T-helper 9 cell (primary cell): ENCODE measurements at places on chromosomes 12 and 14.

DNA sequence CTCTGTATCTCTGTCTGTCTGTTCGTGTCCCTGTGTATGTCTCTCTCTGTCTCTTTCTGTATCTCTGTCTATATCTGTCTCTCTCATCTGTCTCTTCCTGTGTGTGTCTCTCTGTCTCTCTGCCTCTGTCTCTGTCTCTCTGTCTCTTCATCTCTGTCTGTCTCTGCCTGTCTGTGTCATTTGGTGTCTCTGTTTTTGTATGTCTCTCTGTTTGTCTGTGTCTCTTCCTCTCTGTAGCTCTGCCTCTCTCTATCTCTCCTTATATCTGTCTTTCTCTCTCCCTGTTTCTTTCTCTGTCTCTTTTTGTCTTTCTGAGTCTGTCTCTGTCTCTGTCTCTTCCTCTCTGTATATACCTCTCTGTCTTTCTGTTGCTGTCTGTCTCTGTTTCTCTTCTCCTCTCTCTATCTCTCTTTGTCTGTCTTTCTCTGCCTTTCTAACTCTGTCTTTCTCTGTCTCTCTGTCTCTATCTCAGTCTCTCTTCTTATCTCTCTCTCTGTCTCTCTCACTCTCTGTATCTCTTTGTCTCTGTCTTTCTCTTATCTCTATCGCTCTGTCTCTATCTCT lies 50.2 kb downstream of the TMEM121 start:
- DNase-seq, result no peak

DNA sequence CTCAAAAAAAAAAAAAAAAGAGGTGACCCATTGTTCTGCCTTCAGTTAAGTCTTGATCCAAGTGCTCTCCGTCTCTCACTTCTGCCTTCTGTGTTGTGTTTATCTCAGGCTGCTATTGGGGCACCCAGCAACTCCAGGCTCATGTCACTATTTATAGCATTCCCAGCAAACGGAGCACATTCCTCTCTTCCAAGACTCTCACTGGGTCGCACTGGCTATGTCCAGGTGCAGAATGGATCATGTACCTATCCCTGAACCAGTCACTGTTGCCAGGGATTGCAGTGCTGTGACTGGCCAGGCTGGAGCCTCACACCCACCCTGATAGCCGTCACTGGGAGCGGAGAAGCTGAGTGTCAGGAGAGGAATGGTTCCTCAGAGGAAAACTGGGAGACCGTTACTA lies 31.2 kb downstream of the RHOF start:
- no peak for DNase-seq

GRCh38 chr12:113232089-113232839 lies 11.0 kb downstream of the TPCN1 start:
- DNase-seq, result no peak

GRCh38 chr14:20690848-20691640 lies 2.5 kb downstream of the ANG start:
- peak; percentile 19 for DNase-seq

DNA sequence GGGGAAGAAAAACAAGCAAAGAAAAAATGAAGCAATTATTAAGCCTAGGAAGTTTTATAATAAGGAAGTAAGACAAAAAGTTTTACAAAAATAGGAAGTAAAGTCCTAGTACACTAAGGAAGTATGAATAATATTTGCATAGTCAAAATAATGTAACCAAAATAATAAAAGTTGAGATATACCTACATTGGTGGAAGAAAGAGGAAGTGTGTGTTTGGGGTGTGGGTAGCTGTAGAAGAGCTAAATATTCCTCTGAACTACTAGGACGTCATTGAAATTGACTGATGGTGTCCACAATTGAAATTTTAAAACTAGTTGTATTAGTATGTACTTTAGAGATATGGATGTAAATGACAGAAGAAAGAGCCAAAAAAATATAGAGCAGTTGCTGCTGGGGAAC lies 228.4 kb upstream of the OTX2 start:
- DNase-seq, result no peak

DNA sequence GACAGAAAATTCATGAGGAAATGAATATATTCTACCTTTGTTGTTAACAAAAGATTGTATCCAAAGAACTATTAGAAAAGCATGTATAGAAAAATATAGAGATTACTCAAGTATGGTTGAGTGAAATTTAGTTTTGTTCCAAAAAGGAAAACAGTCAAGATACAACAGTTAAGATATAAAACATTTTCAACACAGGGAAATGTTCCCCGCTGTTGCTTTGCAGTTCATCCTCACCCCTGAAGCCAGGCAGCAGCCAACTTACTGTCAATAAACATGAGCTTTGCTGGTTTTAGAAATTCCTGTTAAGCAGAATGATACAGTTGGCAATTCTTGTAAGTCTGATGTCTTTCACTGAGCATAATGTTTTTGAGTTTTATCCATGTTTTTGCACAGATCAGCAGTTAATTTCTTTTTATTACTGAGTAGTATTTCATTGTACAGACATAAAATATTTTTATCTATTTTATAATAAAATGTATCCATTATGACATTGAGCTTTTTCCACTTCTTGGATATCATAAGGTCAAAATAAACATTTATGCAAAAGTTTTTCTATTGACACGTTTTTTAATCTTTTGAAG lies 1.2 kb upstream of the CLEC2B start:
- no peak for DNase-seq

GRCh38 chr14:104474495-104475213 lies 104.9 kb upstream of the C14orf180 start:
- DNase-seq, result no peak

DNA sequence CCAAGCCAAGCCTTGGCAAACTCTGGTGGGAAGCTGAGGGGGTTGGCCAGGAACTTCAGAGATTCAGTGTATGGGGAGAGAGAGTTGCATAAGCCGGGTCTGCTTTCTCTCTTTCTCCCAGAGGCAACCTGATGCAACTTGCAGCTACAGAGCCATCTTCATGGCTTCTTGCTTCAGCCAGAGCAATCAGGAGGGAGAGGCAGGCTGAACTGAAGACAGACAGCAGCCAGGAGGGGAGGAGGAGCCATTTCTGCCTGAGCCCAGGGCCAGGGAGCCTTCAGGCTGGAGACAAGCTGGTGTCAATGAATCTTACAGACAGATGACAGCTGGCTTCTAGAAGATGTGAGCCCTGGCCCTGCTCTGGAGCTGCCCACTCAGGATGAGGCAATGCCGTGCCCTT lies 18.7 kb downstream of the NPC2 start:
- no peak for DNase-seq

GRCh38 chr12:2588345-2588744 lies 206.4 kb upstream of the FKBP4 start:
- no peak for DNase-seq

- DNase-seq, result no peak
These were observed 32.8 kb downstream of the COX8C start for GRCh38 chr14:93379831-93380230.

GRCh38 chr12:88897723-88898122 lies 317.5 kb upstream of the KITLG start:
- no peak for DNase-seq

DNA sequence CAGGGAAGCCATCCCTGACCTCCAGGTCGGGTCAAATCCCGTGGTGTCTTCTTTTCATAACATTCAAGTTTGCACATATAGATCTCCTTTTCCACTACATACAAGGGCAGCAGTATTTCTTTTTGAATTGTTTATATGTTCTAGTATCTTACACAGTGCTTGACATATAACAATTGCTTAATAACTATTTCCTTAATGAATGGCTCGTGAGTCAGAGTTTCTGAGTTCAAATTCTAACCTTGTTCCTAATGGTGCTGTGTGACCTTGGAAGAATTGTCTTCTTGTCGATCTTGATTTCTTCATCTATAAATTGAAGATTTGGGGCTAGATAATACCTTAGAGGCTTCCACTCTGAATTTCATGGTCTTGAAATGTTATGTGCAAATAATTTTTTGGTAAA lies 57.2 kb upstream of the PELI2 start:
- DNase-seq, result no peak

- no peak for DNase-seq
These were observed 32.3 kb downstream of the FRS2 start for GRCh38 chr12:69502345-69503081.

DNA sequence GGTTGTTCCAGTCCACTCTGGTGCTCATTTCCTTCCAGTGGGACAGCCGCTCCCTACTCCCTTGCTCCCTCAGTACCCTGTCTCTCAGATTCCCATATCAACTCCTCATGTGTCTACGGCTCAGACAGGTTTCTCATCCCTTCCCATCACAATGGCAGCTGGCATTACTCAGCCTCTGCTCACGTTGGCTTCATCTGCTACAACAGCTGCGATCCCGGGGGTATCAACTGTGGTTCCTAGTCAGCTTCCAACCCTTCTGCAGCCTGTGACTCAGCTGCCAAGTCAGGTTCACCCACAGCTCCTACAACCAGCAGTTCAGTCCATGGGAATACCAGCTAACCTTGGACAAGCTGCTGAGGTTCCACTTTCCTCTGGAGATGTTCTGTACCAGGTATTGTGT lies 69.9 kb downstream of the RAD52 start:
- DNase-seq, result no peak

GRCh38 chr14:64082837-64083236 lies 211.3 kb downstream of the ESR2 start:
- no peak for DNase-seq

DNA sequence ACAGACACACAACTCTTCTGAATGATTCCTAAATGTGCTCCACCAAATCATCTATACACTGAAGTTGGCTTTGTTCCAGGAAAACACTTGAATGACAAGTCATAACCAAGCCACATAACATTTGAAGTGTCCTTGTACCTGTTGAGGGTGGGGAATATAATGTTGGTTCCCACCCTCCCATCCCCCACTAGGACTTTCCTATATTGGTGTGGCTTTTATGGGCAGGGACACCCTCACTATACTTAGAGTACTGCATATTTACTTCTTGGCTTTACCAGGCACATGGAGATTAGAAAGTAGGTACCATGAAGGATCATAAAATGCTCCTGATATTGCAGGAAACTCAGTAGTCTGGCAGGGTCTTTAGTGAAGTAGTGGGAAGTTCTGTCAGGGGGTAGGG lies 9.7 kb upstream of the BHLHE41 start:
- no peak for DNase-seq
